ENCODE measurements at places on chromosomes 2 and 18.

- peak; percentile 44 for DNase-seq
Observed at GRCh38 chr2:128273469-128274081, 45.1 kb downstream of the HS6ST1 start.

GRCh38 chr2:29143657-29144056, 28.4 kb downstream of the CLIP4 start:
- DNase-seq: no peak

- DNase-seq: no peak
Observed at GRCh38 chr2:112530728-112531127, 11.5 kb upstream of the POLR1B start.

- DNase-seq: no peak
Observed at GRCh38 chr18:5770176-5770575, 125.1 kb downstream of the TMEM200C start.

DNA sequence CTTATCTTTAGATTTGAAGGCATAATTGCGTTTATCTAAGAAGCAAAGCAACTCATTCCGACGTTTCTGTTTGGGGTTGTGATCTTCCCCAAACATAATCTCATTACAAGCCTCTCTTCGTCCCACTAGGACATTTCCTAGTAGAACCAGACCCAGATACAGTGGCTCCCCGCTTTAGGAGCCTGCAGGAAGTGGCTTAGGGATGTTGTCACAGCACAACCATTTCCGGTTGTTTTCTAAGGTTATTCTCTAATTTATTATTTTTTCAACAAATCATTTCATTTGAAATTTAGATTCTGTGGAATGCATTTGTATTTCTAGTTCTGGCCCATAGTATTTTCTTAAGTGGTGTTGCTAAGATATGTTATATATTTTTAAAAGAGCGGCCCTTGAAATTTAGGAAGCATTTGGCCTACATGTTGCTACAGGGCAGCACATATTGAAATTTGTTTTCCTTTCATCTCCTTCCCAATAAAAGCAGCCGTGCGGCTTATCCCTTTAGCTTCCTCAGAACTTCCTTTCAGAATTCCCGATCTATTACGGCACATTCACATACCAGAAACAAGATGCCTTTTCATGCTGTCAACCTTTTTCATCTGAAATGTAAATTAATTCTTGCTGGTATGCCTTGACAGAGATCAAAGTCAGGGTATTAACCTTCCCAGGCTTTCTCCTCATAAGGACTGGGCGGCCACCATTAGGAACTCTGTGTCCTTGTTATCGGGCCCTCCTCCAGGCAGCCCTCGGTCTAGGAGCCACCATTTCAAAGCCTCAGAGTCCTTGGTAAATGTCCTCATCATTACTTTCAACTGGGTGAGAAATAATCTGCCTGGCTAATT, 210.9 kb upstream of the SP5 start:
- no peak for DNase-seq

DNA sequence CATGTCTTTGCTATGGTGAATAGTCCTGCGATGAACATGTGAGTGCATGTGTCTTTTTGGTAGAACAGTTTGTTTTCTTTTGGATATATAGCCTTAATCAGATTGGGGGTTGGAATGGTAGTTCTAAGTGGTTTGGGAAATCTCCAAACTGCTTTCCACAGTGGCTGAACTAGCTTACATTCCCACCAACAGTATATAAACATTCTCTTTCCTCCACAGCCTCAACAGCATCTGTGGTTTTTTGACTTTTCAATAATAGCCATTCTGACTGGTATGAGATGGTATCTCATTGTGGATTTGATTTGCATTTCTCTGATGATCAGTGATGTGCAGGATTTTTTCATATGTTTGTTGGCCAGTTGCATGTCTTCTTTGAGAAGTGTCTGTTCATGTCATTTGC, 112.2 kb upstream of the SESTD1 start:
- DNase-seq: no peak

GRCh38 chr18:57131101-57131500, 15.8 kb upstream of the BOD1L2 start:
- peak; percentile 14 for DNase-seq

GRCh38 chr18:76592981-76593381, 97.9 kb upstream of the ZNF516 start:
- no peak for DNase-seq

DNA sequence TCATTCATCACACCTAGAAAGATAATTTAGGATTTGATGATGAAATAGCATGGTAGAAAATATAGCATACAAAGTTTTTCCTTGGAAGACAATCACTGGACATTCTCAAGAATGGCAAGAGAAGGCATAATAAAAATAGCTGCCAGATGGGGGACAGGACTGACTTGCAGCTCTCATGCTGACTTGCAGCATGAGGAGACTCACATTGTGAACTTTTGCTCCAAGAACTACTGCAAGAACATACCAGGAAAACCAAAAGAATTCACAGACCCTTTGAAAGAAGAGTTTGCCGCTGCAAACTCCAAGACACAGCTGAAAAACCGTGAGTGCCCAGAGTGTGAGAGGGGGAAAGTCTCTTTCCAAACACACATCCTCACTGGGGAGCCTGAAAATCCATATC, 47.0 kb downstream of the CRYGD start:
- DNase-seq: no peak

GRCh38 chr2:119518401-119519056, 5.8 kb downstream of the SCTR start:
- no peak for DNase-seq

DNA sequence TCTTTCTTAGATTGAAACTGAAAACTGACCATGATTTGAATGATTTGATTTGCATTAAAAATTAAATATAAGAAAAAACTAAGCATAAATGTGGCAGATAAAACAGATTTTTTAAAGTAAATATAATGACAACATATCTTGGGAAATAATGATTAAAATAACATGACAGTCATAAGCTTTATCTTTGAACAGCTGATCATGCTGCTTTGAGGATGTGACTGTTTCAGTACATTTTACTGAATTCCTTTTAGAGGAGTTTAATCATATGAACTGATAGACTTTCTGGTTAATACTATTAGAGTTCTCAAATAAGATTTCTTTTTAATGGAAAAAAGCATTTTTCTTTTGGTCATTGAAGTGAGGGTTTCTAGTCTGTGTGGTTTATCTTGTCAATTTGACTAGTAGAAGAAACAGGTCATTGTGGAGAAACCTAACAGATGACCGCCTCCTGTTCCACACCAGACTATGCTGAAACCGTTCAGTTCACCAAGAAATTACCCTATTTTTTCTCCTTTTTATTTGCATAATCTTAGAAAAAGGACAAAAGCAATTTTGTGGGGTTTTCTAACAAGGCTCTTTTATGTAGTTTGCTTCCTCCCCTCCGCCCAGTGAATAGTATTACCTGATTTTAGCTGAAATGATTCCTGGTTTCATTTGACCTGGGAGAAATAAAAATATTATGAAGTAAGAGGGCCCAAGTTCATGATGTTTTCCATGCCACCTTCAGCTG, 262.1 kb downstream of the PTGR3 start:
- DNase-seq: no peak

GRCh38 chr2:18049325-18049724, 170.9 kb downstream of the KCNS3 start:
- no peak for DNase-seq

DNA sequence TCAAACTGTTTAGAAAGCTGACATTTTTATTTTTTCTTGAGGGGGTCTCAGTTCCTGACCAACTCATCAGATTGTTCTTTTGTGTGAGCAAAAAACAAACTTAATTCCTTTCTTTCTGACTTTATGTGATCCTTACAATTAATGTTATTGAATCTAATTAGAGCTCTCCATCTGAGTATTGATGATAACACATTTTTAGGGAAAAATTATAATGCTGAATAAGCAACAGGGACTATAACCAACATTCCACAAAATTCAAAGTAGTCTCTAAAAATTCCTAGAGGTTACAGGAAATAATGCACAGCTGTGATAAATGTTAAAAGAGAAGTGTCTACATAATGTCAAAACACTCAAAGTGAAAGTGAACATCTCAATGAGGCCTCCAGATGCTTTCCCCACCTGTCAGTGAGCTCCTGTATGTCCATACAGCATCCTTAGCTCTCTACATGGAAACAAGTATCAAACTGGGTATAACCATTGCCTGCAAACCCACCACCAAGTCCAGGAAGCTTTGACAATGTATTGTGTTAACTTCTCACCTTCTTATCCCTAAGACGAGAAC, 786.0 kb upstream of the SLC39A10 start:
- DNase-seq: no peak

- DNase-seq: no peak
Observed at GRCh38 chr2:225040856-225041206, 1.4 kb downstream of the DOCK10 start.

DNA sequence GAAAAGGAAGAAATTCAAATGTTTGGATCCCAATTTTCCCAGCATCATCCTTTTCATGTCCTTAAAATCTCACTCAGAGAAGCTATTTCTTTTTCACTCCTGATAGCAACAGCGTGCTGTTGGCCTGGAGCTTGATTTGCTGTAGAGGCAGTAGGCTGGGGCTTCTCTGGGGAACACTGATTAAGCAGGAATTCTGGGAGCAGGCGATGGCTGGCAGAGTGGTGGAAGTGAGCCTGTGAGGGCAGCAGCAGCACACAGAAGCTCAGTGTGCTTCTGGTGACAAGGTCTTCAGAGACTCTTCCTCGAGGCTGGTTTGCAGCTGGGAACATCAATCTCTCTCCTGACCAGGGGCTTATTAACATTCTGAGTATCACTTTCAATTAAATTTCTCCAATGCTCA, 284.6 kb downstream of the DPP10 start:
- DNase-seq: no peak

- peak; percentile 78 for DNase-seq
Observed at GRCh38 chr2:143691121-143691520, 561.9 kb downstream of the ARHGAP15 start.

GRCh38 chr18:76621226-76621625, 126.2 kb upstream of the ZNF516 start:
- peak; percentile 29 for DNase-seq

DNA sequence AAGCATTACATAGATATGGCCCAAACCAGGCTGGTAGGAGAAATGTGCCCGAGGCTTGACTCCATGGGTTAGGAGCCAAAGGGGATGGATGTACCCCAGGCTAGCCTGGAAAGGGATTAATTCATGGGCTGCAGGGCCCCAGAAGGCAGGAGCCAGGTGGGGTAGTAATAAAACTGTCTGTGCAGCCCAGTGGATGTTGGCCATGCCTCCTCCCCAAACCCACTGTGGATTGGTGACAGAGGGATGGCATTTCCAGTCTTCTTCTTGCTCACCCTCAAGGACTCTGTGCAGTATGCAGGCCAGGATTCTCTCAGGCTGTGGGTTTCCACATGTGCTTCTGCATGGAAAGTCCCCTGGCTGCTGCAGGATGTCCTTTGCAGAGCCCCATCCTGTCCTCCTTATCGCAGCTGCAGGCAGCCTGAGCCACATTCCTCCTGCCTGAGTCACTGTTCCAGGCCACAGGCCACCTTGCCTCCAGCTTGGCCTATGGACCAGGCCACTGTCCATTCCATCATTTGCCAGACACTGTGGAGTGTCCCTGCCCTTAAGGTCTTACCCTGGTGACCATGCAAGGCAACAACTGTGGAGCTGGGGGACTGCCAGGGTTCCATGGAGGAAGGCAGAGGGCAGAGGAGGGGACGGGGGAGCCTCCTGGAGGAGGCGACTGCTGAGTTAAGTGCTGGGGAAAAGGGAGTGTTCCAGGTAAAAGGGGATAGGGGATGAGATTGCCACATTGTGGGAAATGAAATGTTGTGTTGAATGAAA, 38.9 kb downstream of the INO80C start:
- no peak for DNase-seq

GRCh38 chr18:22847392-22847791, 85.7 kb upstream of the RBBP8 start:
- no peak for DNase-seq

DNA sequence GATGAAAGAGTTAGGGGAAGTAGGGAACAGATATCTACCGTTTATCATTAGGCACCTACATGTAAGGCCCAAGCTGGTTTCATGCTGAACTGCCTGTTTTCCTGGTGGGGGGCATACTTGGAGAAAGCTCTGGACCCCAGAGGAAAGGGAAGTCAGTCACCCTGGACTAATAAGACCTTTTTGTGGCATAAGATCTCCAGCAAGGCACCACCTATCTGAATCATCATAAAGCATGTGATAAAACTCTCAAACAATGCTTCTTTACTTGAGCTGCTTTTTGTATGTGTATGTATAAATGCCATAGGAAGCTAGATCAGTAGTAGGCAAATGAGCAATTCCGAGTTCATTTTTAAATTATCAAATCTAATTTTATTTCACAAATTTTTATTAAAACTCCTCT, 104.8 kb downstream of the TANC1 start:
- no peak for DNase-seq

DNA sequence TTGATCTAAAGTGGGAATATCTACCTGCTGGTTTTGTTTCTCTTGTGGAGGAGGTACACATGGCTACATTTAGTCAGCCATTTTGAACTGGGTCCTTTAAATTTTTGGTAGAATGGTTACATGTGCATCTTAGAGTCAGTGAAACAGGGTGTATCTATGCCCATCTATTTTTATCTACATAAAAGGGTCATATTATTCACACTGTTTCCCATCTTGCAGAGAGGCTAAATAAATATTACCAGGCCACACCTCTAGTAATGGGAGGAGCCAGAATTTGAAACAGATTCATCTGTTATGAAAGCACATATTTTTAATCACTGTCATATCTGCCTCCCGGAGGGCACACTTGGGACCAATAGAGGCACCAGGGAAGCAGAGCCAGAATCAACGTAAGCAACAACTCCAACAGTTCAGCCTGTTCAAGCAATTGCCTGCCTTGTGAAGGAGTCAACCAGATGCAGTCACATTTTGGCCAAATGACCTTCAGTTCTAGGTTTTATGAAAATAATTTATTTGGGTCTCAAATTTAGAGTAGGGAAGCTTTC, 376.8 kb downstream of the TSN start:
- no peak for DNase-seq

DNA sequence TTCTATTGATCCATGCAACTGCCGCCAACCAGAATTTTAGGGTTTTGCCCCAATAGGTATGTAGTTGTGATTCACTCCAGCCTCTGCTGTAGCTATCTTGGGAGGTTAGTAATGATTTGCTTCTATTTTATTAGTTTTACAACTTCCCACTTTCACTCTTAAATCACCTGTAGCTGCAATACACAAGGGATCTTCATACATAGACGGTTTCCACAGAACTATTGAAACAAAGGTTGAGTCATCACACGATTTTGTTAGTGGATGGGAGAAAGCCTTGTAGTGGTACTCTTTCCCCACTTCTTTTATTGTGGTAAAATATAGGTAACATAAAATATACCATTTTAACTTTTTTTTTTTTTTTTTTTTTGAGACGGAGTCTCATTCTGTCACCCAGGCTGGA, 104.2 kb upstream of the SPRED2 start:
- no peak for DNase-seq

DNA sequence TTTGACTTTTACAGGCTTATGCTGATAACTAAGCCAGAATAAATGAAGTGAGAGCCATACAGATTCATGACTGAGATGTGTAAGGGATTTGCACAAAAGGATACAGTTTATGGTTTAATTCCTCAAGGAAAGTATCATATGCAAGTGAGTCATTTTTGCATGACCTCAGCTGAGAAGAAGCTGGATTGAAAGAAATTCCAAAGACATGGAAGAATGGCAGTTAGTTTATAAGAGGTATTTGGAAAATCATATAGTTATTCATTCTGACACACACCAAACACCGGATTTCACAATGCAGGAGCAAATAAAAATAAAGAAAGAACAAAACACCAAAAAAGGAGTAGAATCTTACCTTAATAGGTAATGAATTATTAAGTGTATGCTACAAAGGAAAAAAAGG, 83.2 kb upstream of the RND3 start:
- no peak for DNase-seq
